ENCODE measurements at places on chromosomes 3 and 15. TPM values are rescaled to one million over a fixed set of nuclear protein-coding genes. Genes with fewer than 3 reads are reported as not detected.

DNA sequence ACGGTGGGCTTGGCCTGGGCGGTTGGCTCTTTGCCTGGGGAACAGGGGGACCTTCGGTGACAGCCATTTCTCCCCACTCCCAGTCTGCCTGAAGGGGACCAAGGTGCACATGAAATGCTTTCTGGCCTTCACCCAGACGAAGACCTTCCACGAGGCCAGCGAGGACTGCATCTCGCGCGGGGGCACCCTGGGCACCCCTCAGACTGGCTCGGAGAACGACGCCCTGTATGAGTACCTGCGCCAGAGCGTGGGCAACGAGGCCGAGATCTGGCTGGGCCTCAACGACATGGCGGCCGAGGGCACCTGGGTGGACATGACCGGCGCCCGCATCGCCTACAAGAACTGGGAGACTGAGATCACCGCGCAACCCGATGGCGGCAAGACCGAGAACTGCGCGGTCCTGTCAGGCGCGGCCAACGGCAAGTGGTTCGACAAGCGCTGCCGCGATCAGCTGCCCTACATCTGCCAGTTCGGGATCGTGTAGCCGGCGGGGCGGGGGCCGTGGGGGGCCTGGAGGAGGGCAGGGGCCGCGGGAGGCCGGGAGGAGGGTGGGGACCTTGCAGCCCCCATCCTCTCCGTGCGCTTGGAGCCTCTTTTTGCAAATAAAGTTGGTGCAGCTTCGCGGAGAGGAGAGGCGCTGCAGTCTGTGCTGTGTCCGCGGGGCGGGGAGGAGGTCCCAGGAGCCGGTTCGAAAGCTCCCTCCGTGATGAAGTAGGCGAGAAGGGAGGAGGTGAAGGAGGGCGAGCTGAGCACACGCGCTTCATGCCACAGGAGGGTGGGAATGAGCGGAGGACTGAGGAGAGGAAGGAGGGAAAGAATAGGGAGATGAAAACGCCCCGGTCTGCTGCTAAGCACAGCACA, 9.6 kb downstream of the CLEC3B start:
- H3K4me3 ChIP-seq: peak overlapping the region; percentile 49
- peaks cover under 1% of the 10 kb centered on the region for H3K4me1 ChIP-seq
- H3K27me3 ChIP-seq: peaks cover 53% of the 10 kb centered on the region
- peak; percentile 56 for DNase-seq

DNA sequence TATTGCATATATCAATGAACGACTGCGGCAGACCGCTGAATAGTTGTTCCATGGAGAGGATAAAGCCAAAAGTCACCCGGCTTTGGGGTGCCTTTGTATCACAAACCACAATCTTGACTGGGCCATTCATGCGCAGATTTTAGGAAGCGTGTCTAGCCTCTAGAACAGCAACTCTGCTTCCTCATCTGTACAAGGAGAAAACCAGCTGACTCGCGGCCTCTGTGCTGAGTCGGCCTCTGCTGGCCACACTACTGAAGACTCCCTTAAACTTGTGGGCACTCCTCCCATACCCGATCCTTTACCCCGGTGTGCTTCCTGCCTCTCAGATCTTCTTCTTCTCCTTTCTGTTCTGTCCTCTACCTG, 872 bp downstream of the DLEC1 start:
- peak overlapping the region; percentile 57 for H3K4me3 ChIP-seq
- no peak overlapping the region for H3K27ac ChIP-seq
- no peaks in the 10 kb centered on the region for H3K36me3 ChIP-seq
- peaks cover 53% of the 10 kb centered on the region for H3K27me3 ChIP-seq
- H3K4me1 ChIP-seq: peaks cover 3% of the 10 kb centered on the region

DNA sequence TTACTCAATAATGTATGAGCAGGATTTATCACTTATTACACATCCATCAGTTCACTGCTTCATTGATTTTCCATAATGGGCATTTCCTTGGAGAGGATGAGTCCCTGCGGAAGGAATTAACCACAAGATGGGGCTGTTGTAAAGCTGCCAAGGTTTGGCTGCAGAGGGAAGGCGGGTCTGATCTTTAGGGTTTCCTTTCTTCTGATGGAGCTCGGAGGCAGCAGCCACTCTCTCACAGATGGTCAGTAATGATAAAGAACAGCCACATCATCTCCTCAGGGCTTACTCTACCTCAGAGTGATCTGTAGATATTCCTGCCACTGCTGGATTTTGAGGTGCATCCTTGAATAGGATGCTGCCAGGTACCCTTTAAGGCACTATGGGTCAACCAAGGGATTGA, 115.2 kb downstream of the USP13 start:
- no peaks in the 10 kb centered on the region for H3K27me3 ChIP-seq
- peak; percentile 77 for DNase-seq
- H3K4me3 ChIP-seq: no peak overlapping the region
- no peak overlapping the region for H3K27ac ChIP-seq
- H3K4me1 ChIP-seq: peaks cover 6% of the 10 kb centered on the region

- H3K36me3 ChIP-seq: no peaks in the 10 kb centered on the region
- H3K27me3 ChIP-seq: no peaks in the 10 kb centered on the region
- H3K27ac ChIP-seq: no peak overlapping the region
- H3K4me1 ChIP-seq: no peaks in the 10 kb centered on the region
Observed at GRCh38 chr3:96863129-96863740, 48.8 kb downstream of the EPHA6 start.

DNA sequence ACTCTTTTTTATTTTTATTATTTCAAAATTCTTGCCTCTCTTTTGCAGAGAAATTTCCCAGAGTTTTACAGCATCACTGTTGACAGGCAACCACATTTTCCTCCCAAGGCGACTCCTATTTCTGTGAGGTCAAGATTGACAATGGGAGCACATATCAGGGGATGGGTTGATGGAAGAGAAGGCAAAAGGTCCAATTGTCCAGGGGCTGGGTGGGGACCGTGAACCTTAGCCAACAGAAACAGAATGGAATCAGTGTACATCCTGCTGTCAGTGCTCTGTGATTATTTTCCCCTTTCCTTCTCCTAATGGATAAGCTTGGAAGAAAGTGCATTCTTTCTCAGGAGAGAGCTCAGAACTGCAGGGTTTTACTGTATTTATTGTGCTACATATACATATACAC, 42.4 kb downstream of the CNTN6 start:
- no peak overlapping the region for H3K4me3 ChIP-seq
- DNase-seq: no peak
- H3K4me1 ChIP-seq: peaks cover 31% of the 10 kb centered on the region
- H3K27me3 ChIP-seq: no peaks in the 10 kb centered on the region
- H3K27ac ChIP-seq: no peak overlapping the region

C15orf61 gene
- 3.5 TPM for total RNA-seq

PRR20G gene
- total RNA-seq: not detected

DNA sequence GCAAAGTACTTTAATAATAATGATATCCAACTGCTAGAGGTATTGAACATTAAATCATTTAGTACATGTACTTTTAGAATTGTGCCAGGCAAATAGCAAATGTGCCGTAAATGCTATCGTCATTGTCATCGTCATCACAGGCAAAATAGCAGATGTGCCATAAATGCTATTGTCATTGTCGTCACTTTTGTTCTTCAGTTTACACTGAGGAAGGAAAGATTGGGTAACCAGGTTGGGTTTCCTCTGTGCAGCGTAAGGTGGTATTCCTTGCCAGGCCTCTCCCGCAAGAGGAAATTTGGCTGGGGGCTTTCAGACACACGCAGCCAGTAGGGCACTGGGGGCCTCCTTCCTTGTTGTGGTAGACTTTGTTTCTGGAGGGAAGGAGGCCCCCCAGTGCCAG, 26.4 kb downstream of the ABHD17C start:
- peaks cover 3% of the 10 kb centered on the region for H3K4me1 ChIP-seq
- DNase-seq: no peak
- H3K27ac ChIP-seq: no peak overlapping the region
- no peaks in the 10 kb centered on the region for H3K36me3 ChIP-seq
- no peak overlapping the region for H3K4me3 ChIP-seq

FAM3D gene
- total RNA-seq: 0.11 TPM

DNA sequence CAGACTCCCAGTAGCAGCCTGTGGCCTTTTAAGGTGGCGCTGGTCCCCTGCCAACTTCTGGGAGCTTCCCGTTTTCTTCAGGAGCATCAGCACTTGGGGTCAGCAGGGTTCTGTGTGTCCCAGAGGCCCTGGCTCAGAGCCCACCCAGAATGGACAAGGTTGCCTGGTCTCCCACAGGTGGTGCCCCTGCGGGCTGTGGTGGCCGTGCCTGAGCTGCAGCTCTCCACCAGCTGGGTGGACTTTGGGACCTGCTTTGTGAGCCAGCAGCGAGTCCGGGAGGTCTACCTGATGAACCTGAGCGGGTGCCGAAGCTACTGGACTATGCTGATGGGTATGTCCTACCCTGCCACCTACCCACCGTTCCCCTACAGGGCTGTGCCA, 15.5 kb downstream of the ACAA1 start:
- no peak for DNase-seq
- no peak overlapping the region for H3K27ac ChIP-seq
- H3K4me1 ChIP-seq: no peaks in the 10 kb centered on the region
- H3K27me3 ChIP-seq: no peaks in the 10 kb centered on the region
- no peak overlapping the region for H3K4me3 ChIP-seq

- no peak overlapping the region for H3K27ac ChIP-seq
- no peaks in the 10 kb centered on the region for H3K27me3 ChIP-seq
- DNase-seq: no peak
- peaks cover 8% of the 10 kb centered on the region for H3K4me1 ChIP-seq
Observed at GRCh38 chr3:45509038-45509767, 85.3 kb upstream of the LIMD1 start.

- peaks cover 6% of the 10 kb centered on the region for H3K4me1 ChIP-seq
- peak; percentile 61 for DNase-seq
- no peak overlapping the region for H3K27ac ChIP-seq
- H3K4me3 ChIP-seq: peak overlapping the region; percentile 76
Observed at GRCh38 chr15:31326875-31327668, 437 bp downstream of the KLF13 start.

DNA sequence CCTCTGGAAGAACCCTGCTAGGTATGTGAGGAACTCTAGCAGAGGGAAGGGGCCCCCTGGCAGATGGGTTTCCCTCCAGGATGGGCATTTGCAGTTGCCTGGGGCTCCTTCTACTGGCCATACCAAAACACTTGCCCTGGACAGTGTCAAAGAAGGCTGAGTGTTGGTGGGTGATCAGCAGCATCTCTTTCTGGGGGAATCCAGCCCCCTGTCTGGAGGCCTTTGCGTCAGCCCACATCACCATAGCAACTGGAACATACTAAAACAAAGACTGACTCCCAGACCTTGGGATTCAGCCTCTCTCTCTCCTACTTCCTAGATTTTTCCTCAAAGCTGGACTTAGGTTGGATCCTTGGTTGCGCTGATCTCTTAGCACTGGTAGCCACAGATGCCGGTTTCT, 8.1 kb downstream of the CEMIP start:
- no peak overlapping the region for H3K27ac ChIP-seq
- H3K36me3 ChIP-seq: no peaks in the 10 kb centered on the region
- no peak overlapping the region for H3K4me3 ChIP-seq
- peaks cover 10% of the 10 kb centered on the region for H3K27me3 ChIP-seq
- DNase-seq: peak; percentile 41
- no peaks in the 10 kb centered on the region for H3K4me1 ChIP-seq

DNA sequence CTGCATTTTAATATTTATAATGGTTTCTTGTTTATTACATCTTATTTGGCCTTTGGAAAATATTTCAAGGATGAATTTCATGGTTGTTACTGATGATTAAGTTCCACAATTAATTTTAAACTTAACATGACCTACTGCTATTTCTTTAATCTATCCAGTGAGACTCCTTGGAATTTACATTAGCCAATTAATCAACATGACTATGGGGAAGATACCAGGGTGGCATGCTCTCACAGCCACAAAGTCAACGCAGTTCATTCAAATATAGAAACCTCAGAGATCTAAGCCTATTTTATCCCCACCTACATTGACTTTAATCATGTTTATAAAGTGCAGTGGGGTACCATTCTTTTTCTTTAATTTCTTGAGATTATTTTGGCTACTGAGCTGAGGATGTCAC, 43.6 kb upstream of the PDZRN3 start:
- H3K27me3 ChIP-seq: no peaks in the 10 kb centered on the region
- H3K27ac ChIP-seq: no peak overlapping the region
- H3K4me1 ChIP-seq: peaks cover 6% of the 10 kb centered on the region

GRCh38 chr15:69661446-69661845, 208.8 kb downstream of the RPLP1 start:
- no peaks in the 10 kb centered on the region for H3K36me3 ChIP-seq
- H3K27ac ChIP-seq: no peak overlapping the region
- no peak overlapping the region for H3K4me3 ChIP-seq
- DNase-seq: no peak
- no peaks in the 10 kb centered on the region for H3K27me3 ChIP-seq

DNA sequence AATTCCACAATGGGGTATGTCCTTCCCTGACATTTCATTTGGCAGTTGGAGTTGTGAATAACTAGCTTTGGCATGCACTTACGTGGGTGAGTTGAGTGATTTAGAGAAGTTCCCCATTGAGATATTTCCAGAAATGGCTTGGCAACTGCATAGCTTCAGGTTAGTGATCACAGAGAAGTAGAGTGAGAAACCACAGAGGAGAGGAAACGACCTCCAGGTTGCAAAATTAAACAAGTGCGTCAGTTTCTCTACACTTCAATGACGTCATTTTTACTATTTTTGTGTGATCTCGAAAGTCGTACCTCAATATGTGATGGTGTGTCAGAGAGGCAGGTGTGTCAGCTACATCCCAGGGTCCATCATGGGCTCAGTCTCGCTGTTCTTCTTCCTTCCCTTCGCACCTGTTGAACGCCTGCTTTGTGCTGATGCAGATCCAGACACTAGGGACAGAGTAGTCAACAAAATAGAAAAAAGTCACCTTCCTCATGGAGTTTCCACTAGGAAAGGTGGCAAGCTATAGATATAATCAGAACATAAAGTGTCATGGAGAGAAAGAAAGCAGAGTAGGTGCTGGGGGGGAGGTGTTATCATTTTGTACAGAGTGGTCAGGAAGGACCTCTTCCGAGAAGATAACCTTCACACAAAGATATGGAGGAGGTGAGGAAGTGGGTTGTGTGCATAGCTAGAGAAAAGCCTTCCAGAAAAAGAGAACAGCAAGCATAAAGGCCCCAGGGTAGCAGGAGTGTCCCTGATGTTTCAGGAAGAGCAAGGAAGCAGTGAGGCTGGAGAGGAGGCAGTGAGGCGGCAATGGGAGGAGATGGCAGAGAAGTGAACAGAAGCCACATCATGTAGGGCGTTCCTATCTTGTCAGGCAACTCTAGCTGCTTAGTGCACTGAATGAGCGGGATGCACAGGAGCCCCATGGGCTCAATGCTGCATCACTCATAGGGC, 75.6 kb downstream of the MCTP2 start:
- H3K4me1 ChIP-seq: no peaks in the 10 kb centered on the region
- no peak for DNase-seq
- H3K36me3 ChIP-seq: no peaks in the 10 kb centered on the region
- H3K27ac ChIP-seq: no peak overlapping the region
- H3K27me3 ChIP-seq: no peaks in the 10 kb centered on the region

DNA sequence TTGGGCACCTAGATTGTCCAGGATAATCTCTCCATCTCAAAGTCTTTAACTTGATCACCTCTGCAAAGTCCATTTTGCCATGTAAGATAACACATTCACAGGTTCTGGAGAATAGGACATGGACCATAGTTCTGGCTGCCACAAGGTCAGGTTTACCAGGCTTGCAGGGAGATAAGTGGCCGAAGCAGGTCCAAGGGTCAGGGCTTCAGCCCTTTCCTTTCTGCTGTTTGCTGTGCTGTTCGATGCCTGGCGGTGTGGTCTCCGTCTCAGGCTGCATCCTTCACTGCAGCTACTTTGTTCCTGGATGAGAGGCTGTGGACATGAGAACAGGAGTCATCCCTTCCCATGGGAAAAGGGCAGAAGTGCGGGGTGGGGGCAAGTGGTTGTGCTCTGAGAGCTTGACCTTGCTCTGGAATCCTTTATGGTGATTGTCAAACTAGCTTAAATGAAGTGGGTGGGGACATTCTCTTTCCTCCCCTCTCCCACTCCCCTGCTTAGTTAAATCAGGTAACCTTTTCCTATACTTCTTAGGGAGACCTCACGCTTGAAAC, 320.2 kb upstream of the C2CD4B start:
- no peak overlapping the region for H3K4me3 ChIP-seq
- DNase-seq: no peak
- no peak overlapping the region for H3K27ac ChIP-seq
- H3K36me3 ChIP-seq: no peaks in the 10 kb centered on the region
- H3K4me1 ChIP-seq: peaks cover 22% of the 10 kb centered on the region

CSPG4 gene
- total RNA-seq: 0.37 TPM
